ENCODE measurements at places on chromosomes 16 and 17.
A peak's percentile ranks its signal among the peaks of the same experiment; 100 is the strongest.

- DNase-seq: peak; percentile 60
Measured at GRCh38 chr17:1604831-1605528, 23.7 kb downstream of the SLC43A2 start.

- no peak for DNase-seq
Measured at GRCh38 chr16:86303787-86304678, 206.3 kb upstream of the FOXF1 start.

- DNase-seq: no peak
Measured at GRCh38 chr17:57485916-57486881, 229.9 kb downstream of the MSI2 start.

GRCh38 chr16:10856042-10856441 is 21.0 kb upstream of the CIITA start:
- no peak for DNase-seq

DNA sequence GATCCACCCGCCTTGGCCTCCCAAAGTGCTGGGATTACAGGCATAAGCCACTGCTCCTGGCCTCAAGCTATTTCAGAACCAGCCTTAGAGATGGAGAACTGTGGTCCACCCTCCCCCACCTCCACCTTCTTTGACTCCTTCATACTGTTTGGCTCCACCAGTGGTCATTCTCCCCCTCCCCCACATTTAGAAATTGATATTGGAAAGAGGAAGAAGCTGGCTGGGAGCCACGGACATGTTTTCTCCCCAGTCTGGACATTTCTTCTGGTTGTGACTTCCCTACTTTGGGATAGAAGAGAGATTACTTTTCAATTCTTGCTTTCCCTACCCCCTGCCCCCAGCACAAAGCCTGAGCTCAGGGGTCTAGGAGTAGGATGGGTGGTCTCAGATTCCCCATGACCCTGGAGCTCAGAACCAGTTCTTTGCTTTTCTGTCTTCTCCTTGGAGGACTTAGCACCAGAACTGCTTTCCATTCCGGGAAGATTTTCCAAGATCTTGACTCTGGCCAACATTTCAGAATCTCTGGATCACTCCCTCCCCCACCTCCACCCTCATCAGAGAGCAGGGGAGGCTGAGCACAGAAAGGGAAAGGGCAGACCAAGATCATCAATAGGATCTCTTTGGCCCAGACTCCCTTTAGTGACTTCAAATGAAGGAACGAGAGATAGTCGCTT is 16.3 kb downstream of the CAVIN1 start:
- no peak for DNase-seq

DNA sequence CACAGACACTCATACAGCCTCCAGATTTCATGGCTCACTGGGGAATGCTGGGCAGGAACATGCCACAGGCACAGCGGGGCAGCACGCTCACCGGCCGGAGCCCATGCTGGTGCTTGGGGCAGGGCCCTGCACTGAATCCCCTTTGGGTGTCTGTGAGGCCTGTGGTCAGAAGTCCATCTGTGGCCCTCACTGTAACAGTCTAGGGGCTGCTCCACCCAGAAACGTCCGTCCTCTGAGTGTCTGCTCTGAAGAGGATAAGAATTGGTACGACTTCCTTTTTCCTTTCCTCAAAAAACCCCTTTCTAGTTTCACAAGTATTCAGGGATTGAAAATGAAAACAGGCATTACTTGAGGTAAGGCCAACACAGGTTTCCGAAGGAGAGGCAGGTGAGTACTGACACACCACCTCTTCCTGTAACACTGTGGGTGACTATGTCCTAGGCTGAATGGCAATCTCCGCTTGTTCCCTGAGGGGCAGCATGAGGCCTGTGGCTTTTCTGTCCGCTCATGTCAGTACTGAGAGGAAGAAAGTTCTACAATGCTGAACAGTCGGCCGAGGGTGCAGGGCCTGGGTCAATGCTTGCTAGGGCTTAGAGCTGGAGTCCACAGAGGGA is 42.5 kb downstream of the TMEM11 start:
- no peak for DNase-seq

GRCh38 chr17:44601539-44601938 is 44.3 kb downstream of the FZD2 start:
- DNase-seq: no peak

DNA sequence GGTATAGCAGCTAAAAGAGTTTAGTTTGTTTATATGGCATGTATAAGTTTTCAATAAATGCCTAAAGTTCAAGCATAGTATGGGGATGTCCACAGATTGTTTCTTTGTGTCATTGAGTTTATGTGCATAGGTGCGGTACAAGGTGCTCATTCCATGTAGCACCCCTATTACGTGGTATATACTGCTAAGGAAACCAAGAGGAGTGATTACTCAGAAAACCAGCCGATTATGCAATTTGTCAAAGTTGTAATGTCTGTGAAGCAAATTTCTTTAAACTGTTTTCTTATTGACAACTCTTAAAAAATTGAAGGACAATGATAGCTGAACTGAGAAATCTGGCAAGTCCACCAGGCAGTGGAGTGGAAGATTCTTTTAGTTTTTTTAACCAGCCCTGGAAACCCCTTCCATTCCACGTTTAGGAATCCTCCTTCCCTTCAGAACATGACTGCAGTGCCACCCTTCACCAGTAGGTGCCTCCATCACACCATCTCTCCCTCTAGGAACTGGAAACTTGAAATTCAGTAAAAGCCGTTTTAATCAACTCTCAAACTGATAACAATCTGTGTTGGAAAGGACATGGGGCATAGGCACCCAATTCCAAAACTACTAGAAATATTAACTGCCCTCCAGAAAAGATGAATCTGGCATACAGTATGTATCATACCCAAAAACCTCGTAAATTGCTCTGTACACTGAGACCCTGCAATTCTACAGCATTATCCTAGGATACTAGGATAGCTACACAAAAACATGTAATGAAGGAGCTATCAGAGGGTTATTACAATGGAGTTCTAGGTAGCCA is 43.5 kb downstream of the REXO5 start:
- DNase-seq: peak; percentile 60

DNA sequence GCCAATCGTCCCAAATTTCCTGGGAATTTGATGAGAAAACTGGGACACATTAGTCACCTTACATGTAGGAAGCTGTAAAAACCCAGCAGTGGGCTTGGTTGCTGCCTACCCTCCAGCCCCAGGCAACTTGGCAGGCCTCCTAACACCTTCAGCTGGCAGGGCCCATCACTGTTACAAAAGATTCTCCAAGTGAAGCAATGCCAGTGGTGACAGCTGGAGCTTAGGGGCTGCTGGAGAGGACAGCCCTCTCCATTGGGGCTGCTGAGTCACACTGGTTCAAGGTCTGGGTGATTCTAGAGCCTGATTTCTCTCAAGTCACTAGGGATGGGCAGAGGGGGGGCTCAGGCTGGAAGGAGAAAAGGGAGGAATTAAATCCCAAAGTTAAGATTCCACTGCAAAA is 180.6 kb downstream of the COPRS start:
- DNase-seq: no peak

DNA sequence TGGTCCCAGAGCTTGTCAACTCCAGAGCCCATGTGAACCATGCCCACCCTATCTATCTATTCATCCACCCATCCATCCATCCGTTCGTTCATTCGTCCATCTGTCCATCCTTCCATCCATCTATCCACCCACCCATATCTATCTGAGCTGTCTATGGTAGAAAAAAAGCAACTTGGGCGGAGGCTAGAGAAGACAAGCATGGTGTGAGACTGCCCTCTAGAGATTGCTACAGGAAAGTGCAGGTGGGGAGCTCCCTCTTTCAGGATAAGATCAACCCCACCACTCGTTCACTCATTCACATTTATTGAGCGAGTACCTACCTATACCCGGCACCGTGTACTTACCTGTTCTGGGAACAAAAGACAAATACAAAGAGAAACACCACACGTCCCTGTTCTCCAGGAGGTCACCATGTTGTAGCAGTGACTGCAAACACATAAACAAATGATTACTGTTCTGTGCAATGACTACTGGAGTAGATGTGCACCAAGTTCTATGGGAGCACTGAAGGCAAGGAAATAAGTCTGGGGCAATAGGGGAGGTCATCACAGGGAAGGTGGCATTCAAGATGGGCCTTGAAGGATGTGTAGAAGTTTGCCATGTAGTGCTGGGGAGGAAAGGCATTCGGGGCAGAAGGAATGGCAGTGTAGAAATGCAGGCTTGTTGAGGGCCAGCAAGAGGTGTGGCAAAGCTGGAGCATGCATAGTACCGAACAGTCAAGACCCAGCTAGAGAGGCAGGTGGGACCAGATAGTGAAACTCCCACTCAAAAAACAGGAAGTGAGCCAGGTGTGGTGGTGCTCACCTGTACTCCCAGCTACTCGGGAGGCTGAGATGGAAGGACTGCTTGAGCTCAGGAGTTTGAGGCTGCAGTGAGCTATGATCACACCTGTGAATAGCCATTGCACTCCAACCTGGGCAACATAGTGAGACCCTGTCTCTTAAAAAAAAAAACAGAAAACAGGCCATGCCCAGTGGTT is 13.4 kb upstream of the ATP5MC1 start:
- peak; percentile 71 for DNase-seq

GRCh38 chr16:20763461-20764232 is at the start of gene ACSM3:
ACSM3 (plus strand) TSS chr16:20764014; CDS start chr16:20770035, 6,021 bp downstream.
- DNase-seq: peak; percentile 79

DNA sequence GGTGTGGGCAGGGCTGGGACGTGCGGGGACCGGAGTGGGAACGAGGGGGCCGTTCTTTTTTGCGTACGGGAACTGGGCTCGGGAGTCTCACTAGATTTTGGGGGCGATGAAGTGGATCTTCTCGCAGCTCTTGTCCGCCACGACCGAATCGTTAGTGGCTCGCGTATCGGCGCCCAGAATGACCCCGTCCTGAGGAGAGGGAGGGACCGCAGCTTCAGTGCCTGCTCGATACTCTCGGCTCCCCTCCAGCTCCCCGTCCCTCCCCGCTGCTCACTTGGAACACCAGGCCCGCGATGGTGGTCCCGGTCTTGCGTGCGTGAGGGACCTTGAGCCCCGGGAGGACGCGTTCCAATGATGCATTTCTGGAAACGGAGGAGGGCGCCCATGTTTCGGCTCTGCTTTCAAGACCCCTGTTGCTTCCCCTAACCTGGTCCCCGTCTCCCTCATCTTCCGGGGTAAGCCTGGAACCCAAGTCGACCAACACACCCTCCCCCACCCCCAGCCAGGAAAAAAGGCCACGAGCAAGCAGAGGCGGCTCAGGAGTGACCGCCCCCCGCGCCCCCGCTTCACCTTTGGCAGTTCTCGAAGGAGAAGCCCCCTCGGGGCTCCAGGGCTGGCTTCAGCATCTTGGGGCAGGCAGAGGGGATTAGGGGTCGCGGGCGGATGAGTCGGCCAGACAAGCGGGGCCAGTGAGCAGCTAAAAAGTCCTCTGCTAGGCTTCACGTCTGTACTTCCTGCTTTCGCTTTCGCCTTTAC is at the start of gene PSMB10:
PSMB10 (minus strand) TSS at position 727 of the 756 bp plus-strand sequence; CDS start at position 626, 101 bp downstream.
- DNase-seq: peak; percentile 55

Measured in ELF-1 (cell line).